Activated CD4-positive, alpha-beta T cell treated with anti-CD3 and anti-CD28 coated beads, Interleukin-10, Interleukin-2, amounts not matched to agents 100 ng/mL and 50 ng/mL, durations not matched to agents 16 hours and 8 hours (primary cell): ENCODE measurements at places on chromosomes 5 and 9.

DNA sequence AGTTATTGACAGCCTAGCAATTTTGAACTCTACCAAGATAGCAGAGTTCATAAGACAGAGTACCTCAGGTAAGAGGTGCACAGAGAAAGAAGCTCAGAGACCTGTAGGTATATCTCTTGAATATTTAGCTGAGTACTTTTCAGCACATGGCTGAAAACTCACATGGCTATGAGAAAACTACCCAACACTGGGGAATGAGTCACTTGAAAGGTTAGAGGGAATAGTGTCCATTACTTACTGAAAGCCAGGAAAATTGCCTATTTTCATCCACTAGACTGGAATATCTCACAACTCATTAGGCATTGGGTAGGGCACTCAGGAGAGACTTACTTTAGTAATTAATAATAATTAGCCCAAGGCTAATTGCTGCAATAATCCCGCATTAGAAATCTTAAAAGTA, 8.3 kb downstream of the TSLP start:
- no peak for DNase-seq

DNA sequence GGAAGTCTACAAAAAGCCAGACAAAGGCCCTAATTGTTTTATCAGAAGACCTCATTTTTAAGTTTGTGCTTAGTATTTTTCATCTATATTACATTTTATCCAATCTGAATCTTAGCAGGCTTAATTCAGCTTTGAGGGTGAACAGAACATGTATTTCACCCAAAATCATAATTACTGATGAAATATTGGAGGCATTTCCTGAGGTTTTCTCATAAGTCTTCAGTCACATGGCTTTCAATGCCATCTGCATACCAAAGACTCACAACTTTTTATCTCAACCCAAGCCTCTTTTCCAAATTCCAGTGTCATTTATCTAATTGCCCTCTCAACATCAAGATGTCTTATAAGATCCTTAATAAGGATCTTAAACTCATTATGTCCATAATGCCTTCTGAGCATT, 150.8 kb downstream of the TTC39B start:
- DNase-seq, result no peak

GRCh38 chr9:113428062-113428615, 17.6 kb downstream of the C9orf43 start:
- DNase-seq, result no peak

GRCh38 chr5:6251565-6252102, 126.7 kb downstream of the MED10 start:
- DNase-seq, result no peak

GRCh38 chr5:142286111-142286510, 38.7 kb downstream of the SPRY4 start:
- no peak for DNase-seq

DNA sequence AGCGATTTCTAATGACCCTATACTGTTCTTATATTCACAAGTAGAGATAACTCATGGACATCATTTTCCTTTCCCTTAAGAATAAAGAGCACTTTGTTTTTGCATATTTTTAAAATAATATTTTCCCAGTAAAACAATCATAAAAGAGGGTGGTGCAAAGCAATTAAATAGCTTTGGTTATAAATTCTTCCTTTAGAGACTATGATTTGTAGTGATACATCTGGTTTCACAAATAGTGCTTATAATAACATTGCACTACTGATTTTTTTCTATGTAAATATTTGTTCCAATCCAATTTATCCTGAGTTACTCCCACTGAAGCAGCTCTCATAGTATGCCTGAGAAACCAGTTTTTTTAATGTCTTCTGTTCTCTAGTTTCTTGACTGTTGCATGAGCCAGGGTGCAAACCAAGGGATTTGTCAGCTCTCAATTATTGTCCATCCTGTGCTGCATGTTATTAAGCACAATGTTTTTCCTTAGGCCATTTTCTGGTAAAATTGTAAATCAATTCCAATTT, 74.7 kb downstream of the LURAP1L start:
- no peak for DNase-seq

GRCh38 chr9:23434654-23435053, 391.4 kb downstream of the ELAVL2 start:
- DNase-seq, result no peak

DNA sequence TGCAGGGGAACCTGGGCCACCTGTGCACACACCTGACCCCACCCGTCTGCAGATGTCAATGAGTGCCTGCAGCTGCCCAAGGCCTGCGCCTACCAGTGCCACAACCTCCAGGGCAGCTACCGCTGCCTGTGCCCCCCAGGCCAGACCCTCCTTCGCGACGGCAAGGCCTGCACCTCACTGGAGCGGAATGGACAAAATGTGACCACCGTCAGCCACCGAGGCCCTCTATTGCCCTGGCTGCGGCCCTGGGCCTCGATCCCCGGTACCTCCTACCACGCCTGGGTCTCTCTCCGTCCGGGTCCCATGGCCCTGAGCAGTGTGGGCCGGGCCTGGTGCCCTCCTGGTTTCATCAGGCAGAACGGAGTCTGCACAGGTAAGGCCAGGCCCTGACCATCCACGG, 14.5 kb upstream of the ASS1 start:
- DNase-seq, result no peak

- DNase-seq, result no peak
Observed at GRCh38 chr9:98875536-98875935, 68.1 kb downstream of the GALNT12 start.

DNA sequence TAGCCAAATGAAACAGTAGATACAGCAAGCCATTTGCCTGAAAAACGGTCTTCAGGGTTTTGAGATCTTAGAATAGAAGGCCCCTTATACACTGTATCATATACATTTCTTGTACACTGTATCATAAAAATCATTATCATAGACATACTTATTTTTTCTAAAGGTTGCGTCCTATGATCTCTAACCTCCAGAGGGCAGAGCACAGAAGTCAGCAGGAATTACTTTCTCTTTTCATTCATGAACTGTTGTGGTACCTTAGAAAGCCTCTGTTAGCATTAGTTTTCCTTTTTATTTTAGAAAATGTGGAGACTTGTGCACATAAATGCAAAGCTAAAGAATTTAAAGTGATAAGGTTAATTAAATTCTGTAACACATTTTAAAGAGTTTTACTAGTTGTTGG, 115.4 kb downstream of the OXCT1 start:
- DNase-seq, result no peak

GRCh38 chr9:112917987-112918362, 27.3 kb upstream of the SLC46A2 start:
- no peak for DNase-seq

- no peak for DNase-seq
Observed at GRCh38 chr9:91789941-91790340, 160.1 kb downstream of the ROR2 start.

GRCh38 chr9:12712532-12712931, 19.3 kb downstream of the TYRP1 start:
- DNase-seq, result no peak

DNA sequence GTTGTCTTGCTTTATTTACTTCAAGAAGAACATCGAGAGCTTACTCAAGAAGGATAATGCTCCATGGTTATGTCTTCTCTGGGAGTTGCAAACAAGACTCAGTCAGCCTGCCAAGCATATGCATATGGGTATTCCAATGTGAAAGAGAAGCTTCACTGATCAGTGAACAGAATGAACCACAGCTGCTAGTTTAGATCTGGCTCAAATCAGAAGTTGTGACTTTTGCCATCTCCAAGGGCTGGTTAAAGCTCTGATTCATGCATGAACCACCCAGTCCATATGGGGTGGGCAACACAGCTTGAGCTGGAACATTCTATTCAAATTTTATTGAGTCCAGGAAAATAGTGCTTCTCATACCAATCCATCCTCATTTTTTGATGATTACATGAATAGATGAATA, 50.0 kb downstream of the ATPSCKMT start:
- no peak for DNase-seq

- no peak for DNase-seq
Observed at GRCh38 chr9:19180991-19181390, 49.5 kb upstream of the DENND4C start.

DNA sequence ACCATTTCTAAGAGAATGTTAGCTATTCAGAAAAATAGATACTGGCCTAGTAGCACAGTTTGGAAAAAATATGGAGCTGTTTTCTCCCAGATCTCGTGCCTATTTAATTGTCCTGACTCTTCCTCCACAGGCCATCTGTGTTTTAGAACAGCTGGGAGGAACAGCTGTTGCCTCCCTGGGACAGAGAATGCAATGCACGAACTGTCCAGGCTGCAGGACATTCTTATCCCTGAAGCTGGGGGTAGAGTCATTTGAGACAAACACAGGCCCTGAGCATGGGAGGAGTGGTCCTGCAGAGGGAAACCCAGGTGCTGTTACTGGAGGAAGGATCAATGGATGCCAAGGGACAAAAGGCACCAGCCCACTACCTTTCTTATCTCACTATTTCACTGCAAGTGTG, 20.9 kb upstream of the SPARC start:
- no peak for DNase-seq

DNA sequence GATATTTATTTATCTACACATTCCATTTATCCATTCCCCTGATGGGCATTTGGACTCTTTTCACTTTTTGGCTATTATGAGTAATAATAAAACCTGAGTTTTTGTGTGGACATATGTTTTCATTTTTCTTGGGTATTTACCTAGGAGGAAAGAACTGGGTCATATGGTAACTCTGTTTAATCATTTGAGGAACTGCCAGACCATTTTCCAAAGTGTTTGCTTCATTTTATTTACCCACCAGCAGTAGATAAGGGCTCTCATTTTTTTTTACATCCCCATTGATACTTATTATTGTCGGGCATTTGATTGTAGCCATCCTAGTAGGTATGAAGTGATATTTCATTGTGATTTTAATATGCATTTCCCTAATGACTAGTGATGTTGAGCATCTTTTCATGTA, 7.7 kb upstream of the PTPDC1 start:
- no peak for DNase-seq

- DNase-seq, result peak; percentile 50
Observed at GRCh38 chr5:431001-431710, 11.8 kb upstream of the EXOC3 start.

- peak; percentile 65 for DNase-seq
Observed at GRCh38 chr5:127029581-127030258, 638 bp downstream of the MARCHF3 start.

GRCh38 chr9:109953300-109953699, 173.3 kb downstream of the PALM2AKAP2 start:
- DNase-seq, result no peak

DNA sequence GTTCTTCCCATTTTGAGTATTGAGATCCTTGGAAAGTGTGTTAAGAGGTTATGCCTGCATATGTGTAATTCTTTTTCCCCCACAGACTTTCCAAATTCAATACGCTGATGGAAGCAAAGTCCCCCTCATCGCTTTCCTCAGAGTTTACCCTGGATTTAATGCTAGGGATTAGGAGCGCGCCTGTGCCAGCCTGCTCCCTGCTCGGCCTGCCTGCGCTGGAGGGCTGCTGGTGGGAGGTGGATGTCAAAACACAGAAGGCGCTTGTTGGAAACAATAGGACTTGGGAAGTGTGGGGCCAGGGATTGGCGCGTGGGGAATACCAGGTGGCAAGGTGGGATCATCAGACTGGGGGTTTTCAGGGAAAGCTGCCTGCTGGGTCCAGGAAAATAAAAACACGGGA, 39.8 kb upstream of the PTCH1 start:
- no peak for DNase-seq

GRCh38 chr5:131718487-131719014, 78.3 kb downstream of the FNIP1 start:
- DNase-seq, result no peak

- no peak for DNase-seq
Observed at GRCh38 chr5:81183811-81184748, 49.0 kb upstream of the CKMT2 start.

GRCh38 chr9:128191406-128192046, at the start of gene CIZ1:
Gene CIZ1 (minus strand): TSS chr9:128191572. CDS start chr9:128190857, 715 bp downstream.
- DNase-seq, result peak; percentile 84

DNA sequence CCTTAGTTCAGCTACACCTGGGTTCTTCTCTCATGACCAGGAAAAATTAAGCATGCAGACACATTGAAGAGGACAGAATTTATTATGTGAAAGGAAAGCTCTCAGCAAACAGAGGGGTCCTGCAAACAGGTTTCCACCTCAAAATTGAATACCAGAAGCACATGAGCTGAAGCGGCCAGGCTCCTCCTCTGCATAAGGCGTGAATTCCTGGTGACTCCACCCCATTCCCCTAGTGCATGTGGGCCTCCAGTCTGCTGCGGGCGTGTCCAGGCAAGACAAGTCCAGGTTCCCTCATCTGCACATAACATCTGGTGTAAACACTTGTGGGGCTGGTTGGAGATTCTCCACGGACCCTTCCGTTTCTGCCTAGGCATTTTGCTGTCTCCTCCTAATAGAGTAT, 1156.4 kb downstream of the FOXD4L5 start:
- DNase-seq, result no peak

GRCh38 chr9:96071815-96072124, 196.3 kb downstream of the ERCC6L2 start:
- DNase-seq, result no peak

DNA sequence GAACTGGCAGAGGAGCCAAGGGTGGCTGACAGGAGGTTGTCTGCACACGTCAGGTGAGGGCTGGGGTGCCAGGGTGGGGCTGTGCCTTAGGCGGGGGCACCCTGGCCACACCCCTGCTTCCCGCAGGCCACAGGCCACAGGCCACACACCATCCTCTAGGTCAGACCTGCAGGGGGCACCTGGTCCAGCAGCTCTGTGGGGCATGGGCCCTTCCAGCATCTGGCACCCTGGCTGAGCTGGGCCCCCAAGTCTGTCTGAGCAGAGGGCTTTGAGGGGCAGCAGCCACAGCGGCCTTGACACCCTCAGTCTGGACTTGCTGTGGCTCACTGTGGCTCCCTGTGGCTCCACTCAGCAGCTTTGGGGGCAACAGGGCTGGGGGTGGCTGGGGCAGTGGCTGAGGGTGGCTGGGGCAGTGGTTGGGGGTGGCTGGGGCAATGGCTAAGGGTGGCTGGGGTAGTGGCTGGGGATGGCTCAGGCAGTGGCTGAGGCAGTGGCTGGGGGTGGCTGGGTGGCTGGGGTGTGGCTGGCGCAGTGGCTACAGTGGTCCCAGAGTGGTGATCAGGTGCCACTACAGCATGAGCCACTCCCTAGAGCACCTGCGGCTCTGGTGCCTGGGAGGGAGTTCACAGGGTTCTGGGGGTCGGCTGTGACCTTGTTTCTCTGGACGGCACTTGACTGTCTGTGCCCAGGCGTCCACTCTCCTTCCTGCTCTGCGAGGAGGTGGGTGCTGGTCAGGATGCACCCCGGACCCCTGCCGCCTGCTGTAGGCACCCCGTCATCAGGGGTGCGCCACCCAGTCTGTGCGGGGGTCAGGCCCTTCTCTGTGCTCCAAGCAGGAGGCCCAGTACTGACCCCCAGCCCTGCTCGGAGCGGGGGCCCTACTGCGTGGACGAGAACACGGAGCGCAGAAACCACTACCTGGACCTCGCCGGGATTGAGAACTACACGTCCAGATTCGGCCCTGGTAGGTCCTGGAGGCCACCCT, 27.1 kb downstream of the NKD2 start:
- DNase-seq, result no peak

DNA sequence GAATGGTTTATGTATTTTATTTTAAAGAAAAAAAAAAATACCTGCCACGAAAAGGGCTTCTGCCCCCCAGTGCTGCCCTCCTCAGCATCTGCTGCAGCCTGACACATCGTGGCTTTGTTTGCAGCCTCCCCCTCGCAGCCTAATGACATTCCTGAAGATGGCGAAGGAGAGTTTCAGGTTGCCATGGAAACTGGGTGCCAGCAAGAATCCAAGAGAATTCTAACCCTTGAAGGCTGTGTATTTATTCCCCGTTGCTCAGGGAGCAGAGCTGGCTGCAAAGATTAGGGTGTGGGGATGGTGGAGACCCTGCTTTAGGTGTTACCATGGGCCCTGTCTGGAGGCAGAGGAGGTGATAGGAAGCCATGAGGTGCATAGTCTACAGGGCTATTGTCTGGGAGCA, 126.6 kb downstream of the NSG2 start:
- DNase-seq, result no peak

GRCh38 chr5:8516356-8516755, 647.4 kb downstream of the MTRR start:
- DNase-seq, result no peak
